Left lung (tissue), 14 donors: ENCODE measurements at places on chromosomes 5 and 9.

DNA sequence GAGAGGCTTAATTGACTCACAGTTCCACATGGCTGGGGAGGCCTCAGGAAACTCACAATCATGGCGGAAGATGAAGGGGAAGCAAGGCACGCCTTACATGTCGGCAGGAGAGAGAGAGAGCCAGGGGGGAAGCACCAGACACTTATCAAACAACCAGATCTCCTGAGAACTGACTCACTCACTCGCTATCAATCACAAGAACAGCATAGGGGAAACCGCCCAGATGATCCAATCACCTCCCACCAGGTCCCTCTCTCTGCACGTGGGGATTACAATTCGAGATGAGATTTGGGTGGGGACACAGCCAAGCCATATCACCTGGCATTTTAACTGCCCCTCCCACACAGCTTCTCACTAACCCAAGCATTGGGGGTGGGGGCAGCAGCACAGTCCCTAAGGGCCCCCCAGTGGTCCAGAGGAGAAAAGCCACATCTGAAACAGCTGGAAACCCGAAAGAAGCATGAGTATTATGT, 76.1 kb upstream of the ASS1 start:
- no peak overlapping the region for H3K27ac ChIP-seq
- H3K36me3 ChIP-seq, result no peaks in the 10 kb centered on the region
- H3K4me3 ChIP-seq, result no peak overlapping the region
- no peak for DNase-seq

GRCh38 chr9:127755061-127756060, 20.3 kb upstream of the TOR2A start:
- no peaks in the 10 kb centered on the region for H3K36me3 ChIP-seq
- H3K4me1 ChIP-seq, result peaks cover 15% of the 10 kb centered on the region
- H3K27me3 ChIP-seq, result peaks cover 37% of the 10 kb centered on the region

- H3K27ac ChIP-seq, result no peak overlapping the region
- peaks cover 54% of the 10 kb centered on the region for H3K4me1 ChIP-seq
- no peaks in the 10 kb centered on the region for H3K36me3 ChIP-seq
Observed at GRCh38 chr5:139392324-139392677, 2.6 kb upstream of the MZB1 start.

DNA sequence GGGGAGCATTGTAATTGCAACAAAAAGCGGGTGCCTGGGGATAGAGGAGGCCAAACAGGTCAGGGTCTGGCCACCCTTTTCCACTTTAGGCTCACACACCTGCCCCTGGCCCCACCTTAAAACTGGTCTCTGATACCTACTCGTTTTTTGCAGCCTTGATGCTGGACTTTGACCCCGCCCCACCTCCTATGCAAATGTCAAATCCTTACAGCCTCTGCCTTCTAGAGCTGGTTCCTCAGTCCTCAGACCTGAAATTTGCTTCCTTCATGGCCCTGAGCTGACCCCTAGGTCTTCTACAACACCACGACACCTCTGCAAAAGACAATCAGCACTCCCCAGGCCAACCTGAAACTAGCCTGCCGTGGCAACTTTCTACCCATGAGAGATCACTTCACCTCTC, 37.7 kb downstream of the SMIM23 start:
- H3K27ac ChIP-seq, result no peak overlapping the region
- H3K27me3 ChIP-seq, result no peaks in the 10 kb centered on the region
- H3K4me3 ChIP-seq, result no peak overlapping the region

GRCh38 chr5:164532235-164532900, 1026.9 kb downstream of the MAT2B start:
- no peak for DNase-seq
- H3K4me1 ChIP-seq, result no peaks in the 10 kb centered on the region
- no peaks in the 10 kb centered on the region for H3K27me3 ChIP-seq
- no peak overlapping the region for H3K4me3 ChIP-seq
- no peak overlapping the region for H3K27ac ChIP-seq
- no peaks in the 10 kb centered on the region for H3K36me3 ChIP-seq

DNA sequence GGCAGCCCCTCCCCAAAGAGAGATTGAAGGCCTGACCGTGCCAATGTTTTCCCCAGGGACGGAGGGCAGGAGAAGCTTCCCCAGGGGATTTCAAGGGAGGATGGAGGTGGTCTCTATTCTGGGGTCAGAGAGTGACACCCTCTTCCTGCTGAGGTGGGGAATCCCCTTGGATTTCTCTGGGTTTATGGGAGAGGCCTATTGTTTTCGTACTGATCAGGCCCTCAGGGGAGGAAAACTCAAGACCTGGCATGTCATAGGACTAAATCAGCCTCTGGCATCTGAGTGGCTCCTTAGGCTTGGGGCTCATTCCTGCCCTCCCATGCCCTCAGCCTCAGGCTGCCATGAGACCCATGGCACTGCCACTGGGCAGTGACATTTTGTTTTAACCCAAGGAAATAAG, 44.6 kb downstream of the IRF1 start:
- peak overlapping the region; percentile 14 for H3K27ac ChIP-seq
- H3K36me3 ChIP-seq, result peaks cover 12% of the 10 kb centered on the region
- no peaks in the 10 kb centered on the region for H3K27me3 ChIP-seq
- no peak overlapping the region for H3K4me3 ChIP-seq
- no peak for DNase-seq
- H3K4me1 ChIP-seq, result peaks cover 66% of the 10 kb centered on the region

DNA sequence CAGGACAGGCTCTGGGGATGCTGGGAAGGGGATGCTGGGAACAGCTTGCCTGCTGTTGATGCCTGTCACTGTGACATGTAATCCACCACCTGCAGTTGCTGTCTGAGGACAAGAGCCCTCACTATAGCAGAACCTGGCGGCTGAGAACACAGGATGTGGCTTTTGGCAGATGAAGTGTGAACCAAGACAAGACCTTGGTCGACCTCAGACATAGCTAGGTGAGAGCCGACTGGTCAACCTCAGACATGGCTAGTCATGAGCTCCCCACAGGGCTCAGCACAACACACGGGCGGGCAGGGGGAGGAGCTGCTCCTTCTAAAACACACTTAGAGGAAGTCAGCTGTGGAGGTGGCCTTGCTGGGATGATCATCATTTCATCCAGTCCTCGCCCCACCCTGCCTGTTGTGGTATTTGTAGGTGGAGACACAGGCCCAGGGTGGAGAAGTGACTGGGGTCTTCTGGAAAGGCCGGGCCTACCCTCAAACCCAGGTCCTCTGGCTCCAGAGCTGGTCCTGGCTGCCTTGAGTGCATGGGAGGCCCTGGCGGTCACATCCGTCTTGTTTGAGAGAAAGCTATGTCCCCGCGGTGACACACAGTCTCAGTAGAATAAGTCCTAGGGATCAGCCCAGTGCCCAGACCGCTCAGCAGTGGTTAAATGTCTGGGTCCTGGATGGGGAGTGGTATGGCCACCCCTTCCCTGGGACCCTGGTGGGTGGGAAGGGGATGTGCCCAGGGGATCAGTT, 6.1 kb downstream of the SUSD3 start:
- peak; percentile 83 for DNase-seq
- H3K36me3 ChIP-seq, result no peaks in the 10 kb centered on the region
- H3K27me3 ChIP-seq, result no peaks in the 10 kb centered on the region
- H3K4me1 ChIP-seq, result peaks cover 45% of the 10 kb centered on the region
- no peak overlapping the region for H3K4me3 ChIP-seq
- no peak overlapping the region for H3K27ac ChIP-seq
